NCI-H1417 (cell line): ENCODE measurements at places on chromosomes 7 and 10.

- DNase-seq: no peak
Measured at GRCh38 chr10:60883187-60883586, 60.8 kb downstream of the RHOBTB1 start.

- no peak for DNase-seq
Measured at GRCh38 chr7:2254429-2255144, 12.6 kb downstream of the NUDT1 start.

DNA sequence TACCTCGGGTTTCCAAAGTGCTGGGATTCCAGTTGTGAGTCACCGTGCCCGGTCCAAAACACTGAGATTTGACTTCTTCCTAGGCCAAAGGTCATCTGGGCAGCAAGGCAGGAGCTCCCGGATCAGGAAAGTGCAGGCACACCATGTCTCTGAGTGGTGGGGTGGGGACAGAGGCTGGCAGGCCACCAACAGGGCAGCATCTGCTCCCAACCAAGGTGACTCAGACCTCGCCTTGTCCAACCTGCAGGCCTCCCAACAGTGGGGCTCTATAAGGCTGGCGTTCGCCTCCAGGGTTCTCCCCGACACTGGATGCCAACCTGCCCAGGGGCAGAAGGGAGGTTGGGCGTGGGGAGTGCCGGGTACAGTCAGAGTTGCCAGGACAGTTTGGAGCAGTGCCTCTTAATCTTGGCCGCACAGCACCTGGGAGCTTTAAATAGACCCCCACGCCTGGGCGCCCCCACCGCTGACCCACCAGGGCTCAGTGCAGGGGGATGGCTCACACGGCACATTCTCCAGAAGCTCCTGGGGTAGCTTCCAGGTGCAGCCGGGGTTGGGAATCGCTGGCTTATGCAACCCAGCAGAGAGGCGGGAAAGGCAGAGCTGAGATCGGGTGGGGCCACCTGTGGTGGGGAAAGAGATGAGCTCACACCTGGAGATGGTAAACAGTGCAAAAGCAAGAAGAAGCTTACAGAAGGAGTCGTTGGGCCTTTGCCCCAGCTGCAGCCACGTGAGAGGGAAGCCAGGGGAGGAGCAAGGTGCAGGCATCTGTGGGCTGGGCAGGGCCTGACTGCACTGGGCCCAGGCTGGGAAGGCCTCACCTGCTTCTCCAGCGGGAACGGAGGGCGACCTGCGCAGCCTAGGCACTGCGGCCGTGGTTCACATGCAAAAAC, 10.9 kb downstream of the CALML5 start:
- no peak for DNase-seq

GRCh38 chr7:50641442-50642405, 76.5 kb upstream of the DDC start:
- DNase-seq: peak; percentile 31

DNA sequence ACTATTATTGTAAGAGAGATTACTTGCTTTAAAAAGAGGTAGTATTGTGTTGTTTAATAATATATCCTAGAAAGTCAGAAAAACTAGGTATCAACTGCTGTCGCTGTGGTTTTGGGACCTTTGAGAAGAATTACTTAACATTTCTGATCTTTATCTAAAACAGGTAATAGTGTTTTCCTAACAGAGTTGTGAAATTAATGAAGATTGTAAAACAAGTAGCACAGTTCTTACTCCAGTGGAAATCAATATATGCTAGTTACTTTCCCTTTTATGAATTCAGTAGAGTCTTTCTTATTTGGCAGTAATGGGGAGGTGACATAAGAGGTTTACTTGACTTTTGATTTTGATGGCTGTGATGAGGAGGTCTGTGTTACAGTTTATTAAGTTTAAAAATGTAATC, 58.1 kb downstream of the KIF20B start:
- no peak for DNase-seq

GRCh38 chr7:151585744-151586393, 66.2 kb upstream of the RHEB start:
- DNase-seq: no peak

DNA sequence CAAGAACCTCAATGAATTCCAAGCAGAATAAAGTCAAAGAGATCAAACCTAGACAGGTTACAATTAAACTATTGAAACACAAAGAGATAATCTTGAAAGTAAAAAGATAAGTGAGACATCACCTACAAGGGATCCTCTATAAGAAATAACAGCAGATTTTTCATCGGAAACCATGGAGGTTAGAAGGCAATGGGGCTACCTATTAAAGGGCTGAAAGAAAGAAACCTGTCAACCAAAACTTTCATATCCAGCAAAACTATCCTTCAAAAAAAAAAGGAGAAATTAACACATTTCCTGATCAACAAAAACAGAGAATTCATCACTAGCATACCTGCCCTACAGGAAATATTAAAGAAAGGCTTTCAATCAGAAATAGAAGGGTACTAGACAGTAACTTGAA, 244.9 kb downstream of the ARHGAP12 start:
- DNase-seq: no peak
